ENCODE measurements at places on chromosomes 6 and 20. TPM values are rescaled to one million over a fixed set of nuclear protein-coding genes. Genes with fewer than 3 reads are reported as not detected.

Gene RCAN2
- total RNA-seq, result 1.3 TPM

Gene TCF21
- 6.6 TPM for total RNA-seq

DNA sequence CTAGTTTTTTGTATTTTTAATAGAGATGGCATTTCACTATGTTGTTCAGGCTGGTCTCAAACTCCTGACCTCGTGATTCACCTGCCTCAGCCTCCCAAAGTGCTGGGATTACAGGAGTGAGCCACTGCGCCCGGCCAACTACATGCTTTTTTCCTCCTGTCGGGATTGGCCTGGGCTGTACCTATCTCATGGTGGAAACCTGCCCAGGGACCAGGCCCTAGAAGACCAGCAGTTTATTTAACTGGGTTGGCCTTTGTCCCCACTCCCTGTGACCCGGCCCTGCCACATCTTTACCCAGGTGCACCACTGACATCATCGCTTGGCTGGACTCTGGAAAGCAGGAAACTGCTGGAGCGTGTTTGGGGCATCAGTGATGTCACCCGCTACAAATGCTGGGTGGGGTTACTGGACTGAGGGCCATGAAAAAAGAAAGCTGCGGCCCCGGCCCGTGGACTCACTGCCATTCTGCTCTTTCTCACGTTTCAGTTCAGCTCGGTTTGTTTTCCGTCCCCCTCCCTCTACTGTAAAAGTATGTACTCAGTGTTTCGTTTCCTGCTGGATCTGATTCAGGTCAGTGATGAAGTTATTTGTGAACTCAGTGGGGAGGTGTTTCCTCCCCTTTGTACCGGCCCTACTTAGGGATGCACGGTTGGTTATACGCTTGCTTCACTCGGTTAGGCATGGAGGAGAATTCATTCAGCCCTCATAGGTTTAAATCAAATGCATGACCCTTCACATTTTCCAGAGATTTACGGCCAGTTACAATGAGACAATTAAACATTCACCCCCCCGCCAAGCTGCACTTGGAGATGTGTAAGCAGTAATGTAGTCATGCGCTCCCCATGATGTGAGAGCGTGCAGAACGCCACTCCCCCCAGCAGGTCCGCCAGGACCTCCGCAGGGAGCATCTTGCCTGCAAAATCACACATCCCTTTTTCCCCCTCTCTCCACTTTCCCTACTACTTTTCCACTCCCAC lies 179.3 kb downstream of the MTHFD1L start:
- peak; percentile 93 for DNase-seq

DNA sequence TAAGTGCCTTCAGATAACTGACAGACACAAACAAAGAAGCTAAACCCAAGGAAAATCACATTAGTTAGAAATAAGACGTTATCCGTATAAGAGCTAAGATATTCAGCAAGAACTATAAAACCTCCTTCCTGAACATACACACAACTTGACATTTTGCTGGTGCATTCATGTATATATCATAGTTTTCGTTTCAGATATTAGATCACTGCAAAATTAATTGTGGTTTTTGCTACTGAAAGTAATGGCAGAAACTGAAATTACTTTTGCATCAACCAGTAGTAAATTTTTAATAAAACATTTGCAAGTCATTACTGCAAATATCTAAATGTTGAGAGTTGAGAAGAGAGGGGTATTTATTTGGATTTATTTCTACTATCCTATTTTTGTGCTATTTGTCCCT lies 26.1 kb upstream of the KCNQ5 start:
- DNase-seq, result no peak

- DNase-seq, result peak; percentile 69
Observed at GRCh38 chr6:130473886-130474285, 108.1 kb downstream of the TMEM200A start.

Gene GABRR1
- not detected for total RNA-seq

GRCh38 chr6:26296857-26297648 lies 67.9 kb upstream of the BTN3A2 start:
- peak; percentile 35 for DNase-seq

DNA sequence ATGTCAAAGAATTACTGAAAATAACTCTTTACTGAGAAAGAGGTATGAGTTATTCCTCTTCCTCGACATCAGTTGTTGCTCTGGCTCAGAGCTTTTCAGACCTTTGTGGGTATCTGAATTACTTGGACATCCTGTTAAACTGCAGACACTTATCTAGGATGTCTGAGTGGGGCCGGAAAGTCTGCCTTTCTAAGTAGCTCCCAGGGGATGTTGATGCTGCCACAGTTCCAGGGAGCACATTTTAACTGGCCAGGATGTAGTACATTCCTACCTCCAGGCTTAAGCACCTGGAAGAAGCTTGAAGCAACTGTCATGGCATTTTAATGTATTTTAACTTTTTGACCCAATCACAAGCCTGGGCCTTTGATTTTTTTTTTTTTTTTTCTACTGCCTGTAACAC lies 265.8 kb upstream of the PLCB4 start:
- no peak for DNase-seq

- DNase-seq, result peak; percentile 55
Observed at GRCh38 chr20:23214903-23215302, 128.8 kb upstream of the CD93 start.

GRCh38 chr20:12053353-12053752 lies 135.7 kb downstream of the BTBD3 start:
- DNase-seq, result peak; percentile 77

All from IMR-90 (cell line).